ENCODE measurements at places on chromosomes 2 and 18.

GRCh38 chr2:137748533-137748932 is 215.7 kb upstream of the HNMT start:
- DNase-seq: no peak

GRCh38 chr2:120647487-120647886 is 88.2 kb upstream of the GLI2 start:
- DNase-seq: no peak

- DNase-seq: no peak
These were observed 3.4 kb downstream of the ACVR1C start for GRCh38 chr2:157625296-157625695.

DNA sequence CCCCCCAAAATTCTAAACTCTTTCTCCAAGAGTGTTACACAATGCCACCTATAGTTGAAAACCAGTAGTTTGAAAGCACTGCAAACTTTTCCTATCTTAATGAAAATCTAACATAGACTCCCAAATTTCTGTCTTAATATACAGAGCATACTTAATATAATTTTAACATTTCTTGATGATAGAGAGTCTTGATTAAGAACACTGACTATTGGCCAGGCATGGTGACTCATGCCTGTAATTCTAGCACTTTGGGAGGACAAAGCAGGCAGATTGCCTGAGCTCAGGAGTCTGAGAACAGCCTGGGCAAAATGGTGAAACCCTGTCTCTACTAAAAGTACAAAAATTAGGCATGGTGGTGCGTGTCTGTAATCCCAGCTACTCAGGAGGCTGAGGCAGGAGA is 34.2 kb downstream of the ASXL2 start:
- no peak for DNase-seq

- DNase-seq: no peak
These were observed 733 bp downstream of the C2orf74 start for GRCh38 chr2:61162721-61163120.

DNA sequence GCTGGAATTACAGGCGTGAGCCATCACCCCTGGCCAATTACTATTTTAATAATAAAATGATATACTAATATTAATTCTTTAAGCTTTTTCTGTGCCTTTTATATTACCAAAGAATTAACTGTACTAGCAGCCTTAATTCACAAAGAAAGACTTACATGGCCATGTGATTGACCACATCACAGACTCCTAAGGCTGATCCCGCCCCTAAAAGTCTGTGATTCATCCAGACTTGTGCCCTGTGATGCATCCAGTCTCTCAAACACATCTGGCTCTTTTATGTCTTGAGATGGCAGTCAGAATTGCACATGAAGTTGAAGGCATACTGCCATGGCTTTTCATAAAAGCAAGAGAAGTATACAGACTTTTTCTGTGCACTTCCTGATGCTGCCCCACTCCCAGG is 91.7 kb downstream of the DTNA start:
- no peak for DNase-seq

GRCh38 chr2:200252265-200253067 is 54.0 kb upstream of the SPATS2L start:
- DNase-seq: no peak

DNA sequence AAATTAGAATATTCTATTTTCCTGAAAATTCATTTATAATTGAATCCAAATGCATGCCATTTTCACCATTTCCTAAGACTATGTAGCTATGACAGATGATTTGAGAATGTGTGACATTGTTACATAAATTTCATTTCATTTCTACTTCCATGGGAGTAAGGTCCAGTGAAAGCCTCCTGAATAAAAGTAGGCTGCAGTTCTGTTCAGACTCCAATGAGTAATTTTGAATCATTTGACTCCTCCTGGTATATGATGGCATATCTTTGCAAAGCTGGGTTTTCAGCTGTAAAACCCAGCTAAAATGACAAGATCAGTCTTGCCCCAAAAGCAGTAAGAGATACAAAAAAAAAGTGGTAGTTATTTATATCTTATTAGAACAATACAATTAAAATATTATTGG is 101.0 kb upstream of the DNAJC10 start:
- no peak for DNase-seq

DNA sequence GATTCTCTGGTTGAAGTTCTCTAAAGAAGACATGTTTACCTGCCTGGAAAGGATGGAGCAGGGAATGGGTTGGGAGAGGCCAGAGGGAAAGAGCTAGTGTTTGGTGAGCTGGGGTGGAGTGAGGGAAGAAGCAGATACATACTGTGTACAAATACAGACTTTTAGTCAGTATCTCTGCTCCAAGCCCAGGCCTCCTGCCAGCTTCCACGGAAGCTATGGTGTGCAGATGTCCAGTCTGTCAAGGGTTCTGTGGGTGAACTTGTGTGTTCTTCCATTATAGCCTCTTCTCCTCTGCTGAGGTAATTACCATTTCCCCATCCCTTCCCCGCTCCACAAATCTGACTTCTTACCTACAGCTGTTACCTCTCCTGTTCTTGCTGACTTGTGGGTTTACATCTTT is 208.6 kb downstream of the HRH4 start:
- no peak for DNase-seq

- no peak for DNase-seq
These were observed 335.0 kb upstream of the KCNH7 start for GRCh38 chr2:163173591-163173990.

DNA sequence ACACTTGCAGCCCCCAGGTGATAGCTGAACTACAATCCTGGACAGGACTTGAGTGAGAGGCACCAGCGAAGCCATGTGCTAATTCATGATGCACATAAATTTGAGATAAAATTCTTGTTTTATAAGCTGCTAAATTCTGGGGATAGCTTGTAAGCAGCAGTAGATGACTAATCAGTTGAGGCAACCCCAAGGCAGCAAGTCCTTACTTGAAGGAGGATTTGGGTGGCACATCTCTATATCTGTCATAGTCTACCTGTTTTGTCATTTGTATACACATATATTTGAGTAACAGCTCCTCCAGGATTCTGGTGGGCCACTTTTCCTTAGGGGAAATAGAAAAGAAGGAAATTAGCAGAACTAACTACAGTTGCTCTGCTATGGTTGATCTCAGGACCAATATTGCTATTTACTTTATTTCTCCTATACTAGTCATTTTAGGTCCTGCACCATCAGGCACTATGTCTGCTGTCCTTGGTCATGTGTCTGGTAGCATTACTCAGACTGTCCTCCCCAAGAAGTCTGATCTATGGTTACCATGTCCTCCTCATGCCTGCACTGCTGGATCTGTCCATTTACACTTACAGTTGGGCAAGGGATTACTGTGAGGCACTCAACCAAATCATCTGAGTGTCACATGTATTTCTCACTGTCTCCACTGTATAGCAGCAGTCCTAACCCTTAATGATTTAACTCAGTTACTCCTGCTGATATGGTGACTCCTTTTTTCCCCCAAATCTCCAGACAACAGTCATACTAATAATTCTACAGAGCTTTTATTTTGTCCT is 436.0 kb upstream of the CWC22 start:
- DNase-seq: no peak

DNA sequence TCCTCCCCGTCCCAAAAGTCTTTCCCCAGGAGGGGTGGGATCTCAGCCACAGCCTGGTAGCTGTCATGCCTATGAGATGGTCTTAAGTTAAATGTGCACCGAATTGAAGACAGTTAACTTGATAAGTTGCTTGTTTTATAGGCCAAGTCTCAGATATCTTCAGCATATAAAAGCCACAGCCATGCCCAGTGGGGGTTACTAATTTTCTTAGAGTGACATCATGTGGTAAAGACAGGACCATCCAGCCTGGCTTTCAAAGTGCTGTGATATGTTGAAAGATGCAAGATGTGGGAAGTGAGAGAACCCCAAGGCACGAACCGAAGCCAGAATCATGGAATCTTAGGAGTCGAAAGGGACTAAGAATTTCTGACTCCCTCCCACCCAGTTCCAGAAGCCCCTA is 42.1 kb upstream of the FAM124B start:
- no peak for DNase-seq

DNA sequence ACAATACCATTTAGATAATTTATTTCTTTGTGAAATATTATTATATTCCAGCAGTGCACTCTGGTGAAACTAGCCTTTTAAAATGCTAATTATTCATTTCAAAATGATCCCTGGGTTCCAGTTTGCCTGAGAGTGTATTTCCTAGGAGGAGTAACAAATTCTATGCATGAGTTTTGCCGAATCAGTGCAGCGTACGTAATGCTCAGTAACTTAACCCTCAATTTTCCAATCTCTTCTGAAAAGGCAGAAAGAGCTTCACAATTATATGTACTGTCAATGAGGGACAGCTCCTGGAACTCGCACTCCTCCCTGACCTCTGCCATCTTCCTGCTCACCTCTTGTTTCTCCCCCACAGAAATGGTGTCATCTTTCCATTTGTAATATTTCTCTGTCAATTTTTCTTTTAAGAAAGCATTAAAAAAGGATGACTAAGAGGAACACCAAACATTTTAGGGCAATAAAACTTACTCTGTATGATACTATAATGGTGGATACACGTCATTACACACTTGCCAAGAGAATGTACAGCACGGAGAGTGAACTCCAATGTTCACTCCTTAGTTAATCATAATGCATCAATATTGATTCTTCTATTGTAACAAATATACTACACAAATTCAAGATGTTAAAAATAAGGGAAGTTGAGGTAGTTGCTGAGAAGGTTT is 25.7 kb upstream of the XIRP2 start:
- no peak for DNase-seq

DNA sequence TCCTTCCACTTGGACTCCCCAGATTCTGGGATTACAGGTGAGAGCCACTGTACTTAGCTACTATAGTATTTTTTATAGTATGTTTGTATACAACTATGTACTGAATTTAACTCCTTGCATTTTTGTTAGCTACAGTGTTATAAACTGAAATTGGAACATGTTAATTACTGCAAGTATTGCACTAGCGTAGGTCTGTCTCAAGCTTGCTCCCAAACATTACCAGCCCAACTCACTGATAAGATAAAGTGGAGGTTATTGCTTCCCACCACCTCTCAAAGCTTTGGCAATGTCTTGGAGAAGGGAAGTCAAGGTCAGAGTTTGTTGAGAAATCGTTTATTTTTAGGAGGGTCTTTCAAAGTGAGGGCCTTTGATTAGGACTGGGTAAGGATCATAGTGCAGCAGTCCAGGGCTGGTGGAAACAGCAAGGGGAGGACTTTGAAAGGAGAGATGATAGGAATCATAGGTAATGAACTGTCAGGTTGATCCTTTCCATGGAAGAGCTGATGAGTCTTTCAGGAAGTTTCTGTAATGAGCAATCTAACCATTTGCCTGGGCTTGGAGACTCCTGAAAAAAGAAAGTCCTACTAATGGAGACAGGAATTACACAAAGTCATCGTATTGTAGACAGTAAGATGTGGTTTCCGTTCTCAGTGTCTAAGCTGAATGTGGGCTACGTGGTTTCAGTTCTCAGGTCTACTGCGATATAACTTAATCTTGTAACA is 257.1 kb downstream of the MYO3B start:
- no peak for DNase-seq

DNA sequence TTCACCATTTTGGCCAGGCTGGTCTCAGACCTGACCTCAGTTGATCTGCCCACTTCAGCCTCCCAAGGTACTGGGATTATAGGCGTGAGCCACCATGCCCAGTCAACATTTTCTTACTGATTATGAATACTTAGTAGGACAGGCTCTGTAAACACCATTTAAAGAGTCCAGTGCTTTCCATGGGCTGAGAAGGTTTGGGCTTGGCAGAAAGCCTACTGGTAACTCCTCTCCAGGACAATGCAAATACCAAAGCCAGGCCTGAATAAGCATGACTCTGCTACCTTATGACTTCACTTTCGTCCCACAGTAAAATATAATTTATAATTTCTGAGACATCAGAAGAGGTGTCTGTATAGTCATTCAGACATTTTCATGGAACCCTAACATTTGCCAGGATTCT is 60.2 kb upstream of the FAM117B start:
- DNase-seq: no peak

DNA sequence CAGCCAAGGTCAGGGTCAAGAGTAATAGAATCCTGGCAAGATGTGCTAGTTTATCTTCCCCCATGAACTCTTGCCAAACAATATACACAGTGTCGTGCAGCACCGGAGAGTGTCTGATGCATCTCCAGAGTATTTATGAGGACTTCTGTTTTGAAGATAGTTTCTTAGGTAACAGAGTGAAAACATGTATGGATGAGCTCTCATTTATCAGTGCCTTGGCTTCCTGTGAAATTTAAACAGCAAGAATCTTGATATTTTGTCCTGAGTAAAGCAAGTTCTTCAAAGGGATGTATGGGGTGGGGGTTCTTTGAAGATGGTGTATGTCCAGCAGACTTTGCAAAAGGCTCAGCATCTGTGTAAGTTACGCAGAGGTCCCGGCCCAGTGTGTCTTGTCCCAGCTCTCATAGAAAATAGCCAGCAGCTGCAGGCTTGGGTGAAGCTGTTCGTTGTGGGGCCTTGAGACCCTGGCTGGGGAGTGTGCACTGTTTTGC is 361.0 kb upstream of the NT5C1B start:
- DNase-seq: no peak

GRCh38 chr2:212173756-212174510 is 364.7 kb downstream of the ERBB4 start:
- DNase-seq: no peak

- DNase-seq: no peak
These were observed 3.1 kb upstream of the CIB4 start for GRCh38 chr2:26644188-26644835.

GRCh38 chr2:220687231-220687843 is 884.8 kb downstream of the EPHA4 start:
- no peak for DNase-seq

- no peak for DNase-seq
These were observed at the start of gene UCN for GRCh38 chr2:27308359-27308881. TSS of gene UCN (minus strand) at chr2:27308445. CDS start at chr2:27307895, 550 bp downstream.

- no peak for DNase-seq
These were observed 141.1 kb downstream of the PARD3B start for GRCh38 chr2:204686406-204686805.

DNA sequence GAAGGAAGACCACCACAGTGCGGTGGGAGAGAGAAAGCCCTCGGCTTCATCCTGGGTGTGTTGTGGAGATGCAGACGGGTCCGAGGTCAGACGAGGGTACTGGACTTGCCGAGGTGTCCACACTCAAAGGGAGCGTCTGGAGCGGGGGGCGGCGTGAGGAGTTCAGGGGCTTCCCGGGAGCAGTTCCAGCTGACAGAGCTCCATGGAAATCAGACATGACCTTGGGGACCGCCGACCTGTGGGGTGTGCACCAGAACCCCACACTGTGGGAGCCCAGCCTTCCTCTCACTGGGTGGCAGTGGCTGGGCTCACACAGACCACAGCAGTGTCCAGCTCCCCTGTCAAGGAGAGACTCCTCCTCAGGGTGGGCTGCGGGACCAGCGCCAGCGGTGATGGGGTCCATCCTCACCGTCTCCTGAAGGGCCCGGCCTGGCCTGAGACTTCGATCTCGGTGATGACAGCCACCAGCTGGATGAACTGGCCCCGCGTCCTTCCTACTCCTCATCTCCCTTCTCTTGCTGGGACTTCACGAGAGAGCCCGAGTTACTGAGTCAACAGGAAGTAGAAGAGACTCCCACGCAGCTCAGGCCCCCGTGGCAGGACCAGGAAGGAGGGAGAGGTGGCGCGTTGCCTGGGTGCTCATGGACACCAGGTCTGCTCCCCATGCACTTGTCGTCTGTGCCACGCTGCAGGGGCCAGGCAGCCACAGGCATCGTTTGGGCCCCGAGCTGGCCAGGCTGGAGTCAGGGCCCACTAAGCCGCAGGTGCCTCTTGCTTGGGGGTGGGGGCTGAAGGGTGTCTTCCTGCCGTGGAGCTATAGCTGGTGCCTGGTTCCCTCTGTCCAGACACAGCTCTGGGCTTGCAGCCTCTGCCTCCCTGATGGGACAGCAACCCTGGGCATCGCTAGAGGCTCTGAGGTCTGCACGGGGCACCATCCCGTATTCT is 101.9 kb upstream of the CTDP1 start:
- no peak for DNase-seq

- DNase-seq: no peak
These were observed 941 bp upstream of the MPPE1 start for GRCh38 chr18:11909061-11909455.

GRCh38 chr2:73886357-73886756 is 6.5 kb upstream of the ACTG2 start:
- no peak for DNase-seq

Data from NK-92 treated with Interleukin-12 subunit alpha and Interleukin-12 subunit beta, amount 100 ng/mL, for 24 hours (cell line).